ELR (cell line): ENCODE measurements at places on chromosomes 13 and 19.

GRCh38 chr13:21297447-21297846, 121.0 kb downstream of the MRPL57 start:
- DNase-seq = peak; percentile 36

DNA sequence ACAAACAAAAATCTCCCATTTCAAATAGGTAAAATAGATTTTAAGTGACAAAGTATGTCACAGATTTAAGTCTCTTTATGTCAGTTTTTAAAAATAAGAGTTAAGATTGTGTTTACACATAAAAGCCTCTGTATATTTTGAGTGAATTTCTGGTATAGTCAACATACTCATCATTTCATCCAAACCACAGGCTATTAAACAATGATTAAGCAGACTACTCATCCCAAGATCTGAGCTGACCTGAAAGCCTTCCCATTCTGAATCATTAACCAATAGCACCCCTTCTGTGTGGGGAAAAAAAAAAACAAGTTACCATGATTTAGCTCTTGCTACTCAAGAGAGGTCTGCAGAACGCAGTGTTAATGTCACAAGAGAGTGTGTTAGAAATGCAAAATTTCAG, 284.4 kb upstream of the NBEA start:
- DNase-seq = peak; percentile 79

- no peak for DNase-seq
Observed at GRCh38 chr13:31223215-31223614, 23.4 kb downstream of the B3GLCT start.

DNA sequence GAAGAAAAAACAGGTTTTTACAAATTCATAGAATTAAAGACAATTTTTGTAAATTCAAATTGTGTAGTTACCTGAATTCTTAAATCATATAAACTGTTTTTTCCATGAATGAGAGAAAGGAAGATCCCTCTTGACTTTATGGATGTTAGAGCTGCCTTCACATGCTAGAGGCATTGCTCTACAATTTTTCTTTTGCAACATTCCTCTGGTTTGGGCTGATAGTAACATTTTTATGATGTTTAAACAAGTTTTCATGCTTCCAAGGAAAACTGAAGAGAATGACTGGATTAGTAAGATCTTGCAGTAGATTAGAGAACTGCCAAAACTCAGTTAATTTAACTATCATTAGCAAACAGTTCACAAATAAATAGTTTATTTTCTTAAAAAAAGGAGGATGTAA, 250.6 kb downstream of the GPC6 start:
- DNase-seq = no peak

DNA sequence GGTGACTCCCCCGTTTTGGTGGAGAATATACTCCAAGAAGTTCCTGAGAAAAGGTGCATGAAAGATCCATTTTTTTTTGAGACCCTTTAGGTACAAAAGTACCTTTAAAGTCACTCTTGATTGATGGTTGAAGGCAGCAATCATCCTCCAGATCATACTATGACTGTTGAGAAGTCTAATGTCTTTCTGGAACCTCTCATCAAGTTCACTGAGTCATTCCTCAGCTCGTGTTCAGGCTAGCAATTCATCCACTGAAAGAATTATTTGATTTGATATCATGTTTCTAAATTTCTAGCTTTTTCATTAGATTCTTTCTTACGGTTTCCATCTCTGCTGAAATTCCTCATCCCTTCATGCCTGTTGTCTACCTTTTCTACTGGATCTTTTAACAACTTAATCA, 65.1 kb upstream of the GJB6 start:
- DNase-seq = no peak
